ENCODE measurements at places on chromosomes 11 and 22. TPM values are rescaled to one million over a fixed set of nuclear protein-coding genes. Genes with fewer than 3 reads are reported as not detected.

Gene UBQLNL
- total RNA-seq: not detected

Gene BCO2
- total RNA-seq: 0.50 TPM

Gene OR8A1
- total RNA-seq: not detected

Gene RHOD
- 6.5 TPM for total RNA-seq

Gene GLYAT
- total RNA-seq: not detected

Gene CDC42EP2
- total RNA-seq: 15.1 TPM

Gene DNAJC4
- 8.7 TPM for total RNA-seq

Gene BACE1
- total RNA-seq: 6.6 TPM

Gene DDT
- 116 TPM for total RNA-seq

Gene CADM1
- 0.35 TPM for total RNA-seq

Gene BEST1
- 10.7 TPM for total RNA-seq

Gene MRGPRX4
- total RNA-seq: not detected

Gene APOBEC3F
- total RNA-seq: 1.9 TPM

Gene YPEL4
- total RNA-seq: not detected

Gene OR5F1
- not detected for total RNA-seq

Gene PRG3
- not detected for total RNA-seq

Gene FAM180B
- total RNA-seq: not detected

Gene GDPD5
- total RNA-seq: 6.5 TPM

Gene RCE1
- total RNA-seq: 30.8 TPM

Gene DLAT
- 59.1 TPM for total RNA-seq

Gene SERGEF
- total RNA-seq: 10.9 TPM

Gene PLEKHA7
- total RNA-seq: 0.17 TPM

Gene RAG1
- total RNA-seq: 0.12 TPM

Gene KCTD14
- total RNA-seq: 0.66 TPM

Gene OR8G1
- total RNA-seq: not detected

Gene MOGAT2
- not detected for total RNA-seq

Gene C11orf16
- total RNA-seq: not detected

Gene A4GALT
- total RNA-seq: 10.4 TPM

Gene SPDYC
- not detected for total RNA-seq

Gene MUC5AC
- under 0.01 TPM for total RNA-seq

Gene NKAPD1
- 19.5 TPM for total RNA-seq

Gene RTN3
- 114 TPM for total RNA-seq

Gene OR4A16
- not detected for total RNA-seq

Gene APOL4
- not detected for total RNA-seq

Gene RASSF10
- total RNA-seq: not detected
